ENCODE measurements at places on chromosomes 12 and 14.

DNA sequence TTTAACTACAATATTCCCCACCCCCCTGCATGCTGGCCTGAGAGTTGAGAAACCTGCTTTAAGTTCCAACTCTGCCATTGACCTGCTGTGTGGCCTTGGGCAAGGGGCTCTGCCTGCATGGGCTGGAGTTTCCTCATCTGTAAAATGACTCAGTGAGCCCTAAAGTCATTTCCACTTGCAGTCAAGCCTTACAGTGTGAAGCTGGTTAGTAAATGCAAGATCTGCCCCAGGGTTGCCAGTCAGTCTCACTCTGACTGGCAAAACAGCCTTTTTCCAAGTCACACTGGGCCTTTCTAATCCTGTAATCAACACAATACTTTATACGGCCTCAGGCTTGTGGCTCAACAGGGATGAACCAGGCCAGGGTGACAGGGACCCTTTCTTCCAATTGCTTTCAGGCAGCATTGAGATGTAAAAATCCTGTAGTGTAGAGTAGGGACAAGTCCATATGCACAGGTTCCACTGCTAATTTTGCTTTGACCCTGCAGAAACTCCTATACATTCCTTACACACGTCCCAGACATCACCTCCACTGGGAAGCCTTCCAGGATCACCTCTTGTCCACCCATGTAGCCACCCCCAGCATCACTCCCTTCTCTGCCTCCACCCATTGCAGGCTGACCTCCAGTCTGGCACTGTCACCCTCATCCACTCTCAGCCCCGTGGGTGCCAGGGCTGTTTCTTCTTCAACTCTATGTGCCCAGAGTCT is 42.6 kb upstream of the PRIMA1 start:
- no peak for DNase-seq

DNA sequence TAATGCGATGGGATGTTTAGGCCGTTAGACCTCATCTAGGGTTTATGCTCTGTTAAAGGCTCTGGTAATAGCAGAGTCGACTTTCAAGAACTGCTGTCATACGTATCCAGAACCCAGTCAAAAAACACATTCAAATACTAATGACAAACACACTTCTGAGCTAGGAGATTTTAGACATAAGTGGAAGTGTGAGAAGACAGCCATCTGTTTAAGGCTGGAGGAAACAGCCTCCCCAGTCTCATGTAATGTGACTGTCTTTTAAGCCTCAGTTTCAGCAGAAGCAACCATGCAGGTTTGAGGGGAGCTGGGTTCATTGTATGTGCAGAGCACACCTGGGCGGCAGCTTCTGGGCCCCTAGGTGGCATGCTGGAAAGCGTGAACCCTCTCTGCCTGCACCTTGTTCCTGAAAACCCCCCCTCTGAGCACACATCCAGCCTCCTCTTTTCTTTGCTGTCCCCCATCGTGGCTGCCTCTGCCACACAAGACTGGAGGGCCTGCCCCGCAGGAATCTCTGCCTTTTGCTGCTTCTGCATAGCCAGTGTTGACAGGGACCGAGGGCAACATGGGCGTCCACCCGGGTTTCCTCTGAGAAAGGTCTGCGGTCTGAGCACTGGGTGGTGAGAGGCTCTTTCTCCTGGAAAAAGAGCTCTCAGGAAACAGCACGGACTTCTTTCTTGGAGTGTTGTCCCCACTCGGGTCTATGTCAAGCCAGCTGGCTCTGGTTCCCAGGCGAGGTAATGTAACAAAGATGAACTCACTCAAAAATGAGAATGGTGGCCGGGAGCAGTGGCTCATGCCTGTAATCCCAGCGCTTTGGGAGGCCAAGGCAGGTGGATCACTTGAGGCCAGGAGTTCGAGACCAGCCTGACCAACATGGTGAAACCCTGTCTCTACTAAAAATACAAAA is 11.6 kb downstream of the WNT5B start:
- no peak for DNase-seq

- DNase-seq, result no peak
Measured at GRCh38 chr12:54045401-54045800, 8.2 kb upstream of the HOXC4 start.

GRCh38 chr14:68943107-68943506 is 36.0 kb downstream of the ACTN1 start:
- no peak for DNase-seq

DNA sequence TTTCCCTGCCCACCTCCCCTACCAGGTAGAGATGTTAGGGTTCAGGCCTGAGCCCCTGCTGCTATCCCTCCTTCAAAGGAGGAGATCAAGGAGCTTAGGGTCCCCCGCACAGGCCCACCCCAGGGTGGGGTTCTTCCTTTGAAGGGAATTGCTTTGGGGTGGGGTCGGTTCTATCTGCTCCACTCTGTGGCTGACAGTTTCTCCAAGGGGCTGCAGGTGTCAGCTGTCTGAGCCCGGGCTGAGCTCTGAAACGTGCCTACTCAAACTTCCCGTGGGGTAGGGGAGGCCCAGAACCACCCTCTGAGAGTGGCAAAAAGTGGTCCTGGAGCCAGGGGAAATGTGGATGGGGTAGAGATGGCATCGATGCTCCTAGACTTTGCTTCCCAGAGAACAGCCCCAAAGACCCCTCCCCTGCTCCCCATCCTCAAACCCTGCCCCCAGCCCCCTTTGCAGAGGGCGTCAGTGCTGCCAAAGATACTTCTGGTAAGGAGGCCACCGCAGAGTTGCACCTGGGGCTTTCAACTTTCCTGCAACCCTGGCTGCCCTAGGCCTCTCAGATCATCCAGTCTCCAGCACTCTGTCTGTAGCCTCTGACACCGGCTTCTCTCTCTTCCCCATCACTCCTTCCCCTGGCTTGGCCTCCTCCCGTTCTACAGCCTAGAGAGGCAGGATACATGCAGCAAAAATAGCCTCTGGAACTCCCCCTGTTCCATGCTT is 6.3 kb upstream of the CD4 start:
- DNase-seq, result no peak

DNA sequence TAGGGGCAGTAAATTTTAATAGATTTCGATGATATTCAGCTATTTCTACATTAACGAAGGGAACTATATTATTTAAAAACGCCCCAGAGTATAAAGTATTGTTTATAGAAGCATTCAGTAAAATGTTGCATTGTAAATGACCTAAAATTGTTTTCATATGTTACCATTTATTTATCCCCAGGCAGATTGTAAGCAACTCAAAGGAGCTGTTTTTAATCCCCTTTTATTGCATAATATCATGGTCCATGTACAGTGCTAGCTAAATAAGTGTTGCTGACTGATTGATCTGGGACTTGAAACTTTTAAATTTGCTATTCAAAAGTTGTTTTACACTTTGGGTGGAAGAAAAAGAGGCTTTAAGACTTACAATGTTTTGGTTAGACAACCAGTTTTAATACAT is 199.0 kb upstream of the SLC38A2 start:
- no peak for DNase-seq

DNA sequence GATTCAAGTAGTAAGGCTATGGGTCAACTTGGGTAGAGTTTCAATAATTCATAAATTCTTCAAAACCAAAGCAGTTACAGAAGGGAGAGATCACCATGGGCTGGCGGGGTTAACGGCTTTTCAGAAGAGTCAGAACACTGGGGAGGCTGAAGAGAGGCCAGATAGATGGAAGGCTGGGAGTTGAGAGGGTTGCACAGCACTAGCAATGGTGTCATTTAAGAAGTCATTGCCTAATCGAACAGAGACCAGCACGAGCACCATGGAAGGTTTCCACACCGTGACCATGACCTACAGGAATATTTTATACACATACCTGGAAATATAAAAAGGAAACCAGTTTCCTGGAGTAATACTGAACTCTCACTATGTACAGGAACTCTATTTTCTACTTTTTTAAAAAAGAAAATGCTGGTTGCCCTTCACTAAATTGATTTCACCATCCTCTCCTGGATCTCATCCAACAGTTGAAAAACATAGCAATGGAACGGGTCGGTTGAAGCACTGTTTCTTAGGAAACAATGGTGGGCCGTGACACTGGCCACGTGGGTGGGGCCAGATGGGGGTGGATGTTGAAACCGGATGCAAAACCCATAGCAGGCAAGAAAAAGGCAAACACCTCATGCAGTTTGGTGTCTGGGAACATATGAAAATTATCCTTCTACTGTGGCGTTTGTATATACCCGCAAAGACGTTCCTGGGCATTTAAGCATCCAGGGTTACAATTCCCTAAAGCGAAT is 38.0 kb upstream of the RIN3 start:
- DNase-seq, result peak; percentile 72

- DNase-seq, result no peak
Measured at GRCh38 chr14:25942090-25942489, 655.7 kb downstream of the NOVA1 start.

GRCh38 chr12:8622646-8623045 is 10.0 kb upstream of the AICDA start:
- DNase-seq, result no peak

- peak; percentile 86 for DNase-seq
Measured at GRCh38 chr14:49497725-49498348, 88.3 kb downstream of the RPS29 start.

- DNase-seq, result no peak
Measured at GRCh38 chr12:115817389-115817788, 460.1 kb downstream of the MED13L start.

- DNase-seq, result peak; percentile 18
Measured at GRCh38 chr12:64757771-64758170, 1.4 kb downstream of the GNS start.

DNA sequence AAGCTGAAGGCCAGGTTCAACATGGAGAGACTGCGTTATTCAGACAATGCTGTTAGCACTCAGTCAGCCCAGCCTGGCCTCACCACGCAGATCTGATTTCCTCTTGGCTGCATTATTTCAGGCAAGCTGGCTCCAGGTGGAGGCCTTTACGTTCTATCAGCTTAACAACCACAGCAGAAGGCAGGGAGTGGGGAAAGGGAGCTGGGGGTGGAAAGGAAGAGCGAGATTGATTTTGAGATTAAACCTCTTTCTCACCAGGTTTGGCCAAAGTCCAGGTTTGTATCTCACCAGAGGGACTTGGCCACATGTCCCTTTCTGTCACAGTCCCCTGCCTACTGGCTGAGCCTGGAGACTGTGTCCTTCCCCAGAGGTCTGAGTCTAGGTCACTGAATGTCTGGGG is 543.7 kb upstream of the TMEM132C start:
- no peak for DNase-seq

- no peak for DNase-seq
Measured at GRCh38 chr14:104697317-104697703, 7.9 kb downstream of the INF2 start.

- no peak for DNase-seq
Measured at GRCh38 chr12:132441871-132442863, 47.8 kb upstream of the FBRSL1 start.

DNA sequence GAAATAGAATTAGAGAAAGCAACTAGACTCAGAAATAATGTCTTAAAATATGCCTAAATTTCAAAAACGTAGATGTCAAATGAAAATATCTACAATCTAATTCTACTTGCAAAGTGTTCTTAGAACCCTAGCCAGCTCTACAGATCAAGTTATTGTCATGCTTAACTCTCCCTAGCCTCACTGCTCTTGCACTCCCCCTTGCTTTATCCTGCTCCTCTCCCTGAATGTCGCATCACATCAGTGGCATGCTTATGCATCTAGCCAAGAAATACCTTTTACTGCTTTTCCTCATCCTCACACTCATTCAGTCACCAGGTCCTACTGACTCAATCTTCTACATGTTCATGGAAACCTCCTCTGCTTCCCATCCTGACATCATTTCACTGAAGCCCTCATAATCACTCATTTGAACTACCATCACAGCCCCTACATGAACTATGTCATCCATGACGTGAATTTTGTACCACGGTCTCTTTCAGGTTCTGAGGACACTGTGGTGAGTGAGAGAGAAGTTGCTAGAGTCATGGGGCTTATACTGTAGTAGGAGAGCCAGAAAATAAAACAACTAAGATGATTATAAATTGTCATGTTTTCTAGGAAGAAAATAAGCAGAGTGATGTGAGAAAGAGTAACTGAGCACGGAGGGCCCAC is 22.6 kb upstream of the CRACR2A start:
- no peak for DNase-seq

DNA sequence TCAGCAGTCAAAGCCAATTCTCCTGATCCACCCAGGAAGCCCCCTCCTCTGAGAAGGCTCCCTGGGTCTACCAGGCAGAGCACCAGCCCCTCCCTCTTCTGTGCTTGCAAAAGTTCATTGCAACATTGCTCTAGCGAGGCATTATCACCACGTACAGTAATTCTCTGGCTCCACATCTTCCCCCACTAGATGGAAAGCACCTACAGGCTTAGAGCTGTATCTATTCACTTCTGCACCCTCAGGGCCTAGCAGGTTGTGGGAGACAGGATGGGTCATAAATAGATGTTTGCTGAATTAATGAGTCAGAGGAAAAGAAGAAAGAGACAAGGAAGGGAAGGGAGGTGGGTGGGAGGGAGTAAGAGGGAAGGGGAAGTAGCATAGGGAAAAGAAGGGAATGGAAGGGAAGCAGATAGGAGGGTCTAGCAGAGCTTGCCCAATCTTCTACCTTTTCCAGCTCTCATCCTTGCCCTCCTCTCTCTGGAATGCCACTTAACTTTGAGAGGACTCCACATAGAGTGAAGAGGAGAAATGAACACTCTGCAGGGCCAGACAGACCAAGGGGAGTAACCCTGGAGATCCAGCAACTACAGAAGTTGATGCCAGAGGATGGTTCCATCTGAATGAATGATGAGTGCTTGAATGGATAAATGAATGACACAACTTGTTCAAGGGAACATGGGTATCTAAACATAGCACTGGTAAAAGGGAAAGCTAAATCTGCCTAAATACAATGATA is 42.0 kb upstream of the NT5DC3 start:
- no peak for DNase-seq

- no peak for DNase-seq
Measured at GRCh38 chr12:12219664-12220063, 47.2 kb downstream of the LRP6 start.

- DNase-seq, result no peak
Measured at GRCh38 chr12:113482334-113482733, 10.7 kb upstream of the LHX5 start.

GRCh38 chr12:9337656-9338055 is 129.5 kb upstream of the PZP start:
- DNase-seq, result no peak

DNA sequence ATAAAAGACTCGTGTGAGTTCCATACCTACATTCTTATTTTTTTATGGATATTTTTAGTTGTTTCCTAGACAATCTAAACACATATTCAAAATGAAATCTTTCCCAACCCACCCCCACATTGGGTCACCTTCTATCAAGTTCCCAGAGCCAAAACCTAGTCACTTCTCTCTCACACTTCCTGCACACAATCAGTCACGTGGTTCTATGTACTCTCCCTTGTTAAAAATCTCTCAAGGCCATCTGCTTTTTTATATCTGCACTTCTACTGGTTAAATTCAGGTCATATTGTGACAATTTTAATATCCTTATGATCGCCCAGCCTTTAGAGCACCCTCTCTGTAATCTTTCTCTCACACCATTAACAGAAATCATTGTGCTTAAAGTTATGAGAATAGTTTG is 175.0 kb upstream of the SYT10 start:
- no peak for DNase-seq

Data from fibroblast of the aortic adventitia (primary cell).